Nucleus accumbens (tissue), 56 donors: ENCODE measurements at places on chromosomes 16 and 17.

- no peak for DNase-seq
Measured at GRCh38 chr17:20203761-20204263, 194.7 kb downstream of the SPECC1 start.

- DNase-seq, result no peak
Measured at GRCh38 chr16:89020068-89020924, 43.3 kb upstream of the CBFA2T3 start.

DNA sequence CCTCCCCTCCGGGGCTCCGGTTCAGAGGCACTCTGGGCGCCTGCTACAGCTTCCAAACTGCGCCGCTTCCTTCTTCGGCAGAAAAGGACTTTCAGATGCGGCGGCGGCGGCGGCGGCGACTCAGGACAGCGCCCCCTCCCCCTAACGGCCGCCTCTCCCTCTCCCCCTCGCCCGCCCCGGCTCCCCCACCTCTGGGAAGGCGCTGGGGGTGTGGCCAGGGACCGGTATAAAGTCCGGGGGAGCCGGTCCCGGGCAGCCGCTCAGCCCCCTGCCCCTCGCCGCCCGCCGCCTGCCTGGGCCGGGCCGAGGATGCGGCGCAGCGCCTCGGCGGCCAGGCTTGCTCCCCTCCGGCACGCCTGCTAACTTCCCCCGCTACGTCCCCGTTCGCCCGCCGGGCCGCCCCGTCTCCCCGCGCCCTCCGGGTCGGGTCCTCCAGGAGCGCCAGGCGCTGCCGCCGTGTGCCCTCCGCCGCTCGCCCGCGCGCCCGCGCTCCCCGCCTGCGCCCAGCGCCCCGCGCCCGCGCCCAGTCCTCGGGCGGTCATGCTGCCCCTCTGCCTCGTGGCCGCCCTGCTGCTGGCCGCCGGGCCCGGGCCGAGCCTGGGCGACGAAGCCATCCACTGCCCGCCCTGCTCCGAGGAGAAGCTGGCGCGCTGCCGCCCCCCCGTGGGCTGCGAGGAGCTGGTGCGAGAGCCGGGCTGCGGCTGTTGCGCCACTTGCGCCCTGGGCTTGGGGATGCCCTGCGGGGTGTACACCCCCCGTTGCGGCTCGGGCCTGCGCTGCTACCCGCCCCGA lies at the start of gene IGFBP4:
TSS of gene IGFBP4 (plus strand) at position 255 of the 792 bp plus-strand sequence. CDS start at position 541, 286 bp downstream.
- peak; percentile 18 for DNase-seq

- DNase-seq, result no peak
Measured at GRCh38 chr17:68356949-68357455, 65.7 kb downstream of the ARSG start.

DNA sequence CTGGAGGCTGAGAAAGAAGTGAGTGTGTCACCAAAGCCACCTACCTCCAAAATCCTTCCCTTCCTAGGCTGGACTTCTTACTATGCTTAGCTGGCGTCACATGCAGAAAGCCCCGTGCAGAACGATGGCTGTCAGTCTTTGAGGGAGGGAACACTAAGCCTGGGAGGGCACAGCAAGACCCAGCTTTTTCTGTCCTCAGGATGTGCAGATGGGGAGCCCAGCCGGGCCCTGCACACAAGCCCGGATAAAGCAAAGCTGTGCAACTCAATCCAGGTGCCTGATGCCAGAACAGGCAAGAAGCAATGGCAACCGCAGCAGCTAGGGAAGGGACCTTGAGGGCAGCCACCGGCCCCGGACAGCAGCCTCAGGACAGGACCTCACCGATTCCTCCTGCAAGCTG lies 13.9 kb upstream of the USP36 start:
- no peak for DNase-seq

GRCh38 chr17:17453088-17453487 lies 23.7 kb upstream of the MED9 start:
- no peak for DNase-seq

GRCh38 chr17:19753661-19754463 lies 5.8 kb upstream of the ALDH3A1 start:
- DNase-seq, result peak; percentile 30

DNA sequence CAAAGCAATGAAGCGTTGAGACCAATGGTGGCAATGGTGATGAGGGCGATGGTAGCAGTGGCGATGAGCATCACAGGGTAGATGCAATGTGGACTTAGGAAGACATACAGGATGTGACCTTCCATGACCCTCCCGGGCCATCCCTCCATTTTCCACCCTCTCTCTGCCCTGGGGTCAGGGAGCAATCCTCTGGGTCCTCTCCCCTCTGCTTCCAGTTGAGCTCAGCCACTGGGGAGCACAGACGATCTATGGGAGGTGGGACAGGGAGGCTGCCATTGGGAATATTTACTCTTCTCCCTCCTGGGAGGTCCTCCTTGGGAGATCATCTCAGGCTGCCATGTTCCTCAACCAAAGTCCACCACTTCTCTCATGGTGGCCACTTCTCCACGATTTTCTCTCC lies 260.7 kb upstream of the FOXF1 start:
- DNase-seq, result no peak

GRCh38 chr16:15443753-15444152 lies 9.4 kb downstream of the BMERB1 start:
- no peak for DNase-seq

- no peak for DNase-seq
Measured at GRCh38 chr17:52181782-52182181, 23.3 kb upstream of the CA10 start.

GRCh38 chr17:7574176-7574953 lies 5.1 kb upstream of the CD68 start:
- DNase-seq, result no peak

DNA sequence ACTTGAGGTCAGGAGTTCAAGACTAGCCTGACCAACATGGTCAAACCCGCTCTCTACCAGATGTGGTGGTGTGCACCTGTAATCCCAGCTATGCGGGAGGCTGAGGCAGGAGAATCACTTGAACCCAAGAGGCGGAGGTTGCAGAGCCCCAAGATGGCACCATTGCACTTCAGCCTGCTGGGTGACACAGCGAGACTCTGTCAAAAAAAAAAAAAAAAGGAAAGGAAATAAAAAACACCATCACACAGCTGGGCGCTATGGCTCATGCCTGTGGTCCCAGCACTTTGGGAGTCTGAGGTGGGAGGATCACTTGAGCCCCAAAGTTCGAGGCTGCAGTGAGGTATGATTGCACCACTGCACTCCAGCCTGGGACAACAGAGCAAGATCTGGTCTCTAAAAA lies 13.3 kb upstream of the SBK1 start:
- DNase-seq, result no peak

DNA sequence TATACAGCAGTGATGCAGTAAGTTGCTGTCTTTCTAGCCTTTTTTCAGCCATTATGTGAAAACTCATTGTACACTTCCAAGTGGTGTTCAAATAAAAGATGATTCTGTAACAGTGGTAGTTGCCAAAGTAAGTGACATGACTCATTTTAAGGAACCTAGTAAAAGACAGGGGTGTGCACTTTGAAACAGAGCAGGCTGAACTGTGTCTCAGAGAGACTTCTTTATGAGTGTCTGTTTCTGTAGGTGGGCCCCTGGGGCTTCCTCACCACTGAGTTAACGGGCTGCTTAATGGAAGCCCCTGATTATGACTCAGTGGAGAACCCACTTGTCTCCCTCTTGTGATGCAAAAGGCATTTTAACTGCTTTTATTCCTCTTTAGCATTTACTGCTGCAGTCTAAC lies 147.3 kb downstream of the PCTP start:
- no peak for DNase-seq

- no peak for DNase-seq
Measured at GRCh38 chr17:81457917-81458555, 54.6 kb downstream of the ACTG1 start.
